NCI-H2081 treated with DMSO at 0.1 percent for 48 hours (cell line): ENCODE measurements at places on chromosomes 7 and 10.

DNA sequence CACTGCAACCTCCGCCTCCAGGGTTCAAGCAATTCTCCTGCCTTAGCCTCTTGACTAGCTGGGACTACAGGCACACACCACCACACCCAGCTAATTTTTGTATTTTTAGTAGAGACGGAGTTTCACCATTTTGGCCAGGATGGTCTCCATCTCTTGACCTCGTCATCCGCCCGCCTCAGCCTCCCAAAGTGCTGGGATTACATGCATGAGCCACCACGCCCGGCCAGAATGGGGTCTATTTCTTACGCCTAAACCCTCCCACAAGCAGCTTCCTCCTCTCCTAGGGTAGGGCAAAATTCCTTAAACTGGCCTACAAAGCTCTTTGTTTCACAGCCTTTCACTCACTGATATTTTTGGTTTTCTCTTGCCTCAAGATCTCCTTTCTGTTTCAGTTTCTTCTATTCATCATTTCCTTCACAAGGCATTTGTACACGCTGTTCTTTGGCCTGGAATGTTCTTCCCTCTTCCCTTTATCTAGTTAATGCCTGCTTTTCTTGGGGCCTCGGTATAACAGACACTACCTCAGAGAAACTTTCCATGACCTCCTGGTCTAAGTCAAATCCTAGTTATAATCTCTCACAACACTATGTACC, 6.7 kb downstream of the CPEB3 start:
- DNase-seq, result no peak

- no peak for DNase-seq
These were observed 139.8 kb upstream of the CDK13 start for GRCh38 chr7:39810204-39810642.

- DNase-seq, result no peak
These were observed 203.7 kb downstream of the SORCS1 start for GRCh38 chr10:106960812-106961211.

- no peak for DNase-seq
These were observed 342.0 kb downstream of the SDK1 start for GRCh38 chr7:3643091-3643490.

DNA sequence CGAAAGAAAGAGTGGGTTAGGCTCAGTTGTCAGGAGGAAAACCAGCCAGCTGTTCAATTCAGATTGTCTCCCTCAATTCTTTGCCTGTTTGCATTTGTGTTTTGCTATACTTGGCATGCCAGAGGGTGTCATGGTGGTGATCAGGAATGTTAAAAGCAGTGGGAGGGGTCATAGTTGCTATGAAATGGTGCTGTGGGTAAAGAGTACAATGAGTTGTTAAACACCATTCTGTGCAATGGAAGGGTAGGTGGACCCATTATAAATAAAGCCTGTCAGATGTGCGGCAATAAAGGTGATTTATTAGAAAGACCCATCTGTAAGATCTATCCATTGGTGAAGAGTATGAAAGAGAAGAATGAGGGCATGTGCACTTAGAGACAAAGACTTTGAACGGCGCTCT, 82.2 kb downstream of the MRPL32 start:
- no peak for DNase-seq

GRCh38 chr7:516606-517456, 2.8 kb downstream of the PDGFA start:
- DNase-seq, result no peak

DNA sequence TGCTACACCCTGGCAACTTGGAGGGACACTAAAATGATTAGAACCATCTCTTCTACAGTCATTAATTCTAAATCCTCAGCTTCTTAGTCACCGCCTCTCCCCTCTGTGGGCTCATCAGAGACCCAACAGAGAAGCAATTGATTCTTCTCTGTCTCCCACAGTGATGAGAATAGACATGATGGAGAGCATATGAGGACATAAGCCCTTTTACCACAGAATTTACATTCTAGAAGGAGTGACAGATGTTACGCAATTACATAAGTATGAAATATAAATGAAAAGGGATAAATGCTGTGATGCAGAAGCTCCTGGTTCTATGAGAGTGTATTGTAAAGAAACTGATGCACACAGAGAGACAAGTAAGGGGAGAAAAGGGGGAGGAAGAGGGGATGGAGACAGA, 18.1 kb upstream of the ABCB5 start:
- DNase-seq, result no peak

DNA sequence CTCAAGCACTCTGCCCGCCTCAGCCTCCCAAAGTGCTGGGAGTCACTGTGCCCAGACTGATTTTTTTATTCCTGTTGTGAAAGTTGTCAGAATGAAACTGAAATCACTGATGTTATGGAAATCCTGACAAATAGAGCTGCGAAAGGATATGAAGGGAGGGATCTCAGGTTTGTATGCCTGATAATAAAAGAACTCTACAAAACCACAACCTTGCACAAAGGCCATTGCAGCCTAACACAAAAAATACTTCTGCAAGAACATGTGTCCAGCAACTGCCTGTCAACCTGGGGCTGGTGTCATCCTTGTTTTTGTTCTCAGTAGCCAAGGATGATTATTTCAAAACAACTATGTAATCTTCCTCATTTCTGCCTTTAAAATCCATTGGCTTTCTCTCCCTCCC, 126.1 kb downstream of the NEBL start:
- no peak for DNase-seq

DNA sequence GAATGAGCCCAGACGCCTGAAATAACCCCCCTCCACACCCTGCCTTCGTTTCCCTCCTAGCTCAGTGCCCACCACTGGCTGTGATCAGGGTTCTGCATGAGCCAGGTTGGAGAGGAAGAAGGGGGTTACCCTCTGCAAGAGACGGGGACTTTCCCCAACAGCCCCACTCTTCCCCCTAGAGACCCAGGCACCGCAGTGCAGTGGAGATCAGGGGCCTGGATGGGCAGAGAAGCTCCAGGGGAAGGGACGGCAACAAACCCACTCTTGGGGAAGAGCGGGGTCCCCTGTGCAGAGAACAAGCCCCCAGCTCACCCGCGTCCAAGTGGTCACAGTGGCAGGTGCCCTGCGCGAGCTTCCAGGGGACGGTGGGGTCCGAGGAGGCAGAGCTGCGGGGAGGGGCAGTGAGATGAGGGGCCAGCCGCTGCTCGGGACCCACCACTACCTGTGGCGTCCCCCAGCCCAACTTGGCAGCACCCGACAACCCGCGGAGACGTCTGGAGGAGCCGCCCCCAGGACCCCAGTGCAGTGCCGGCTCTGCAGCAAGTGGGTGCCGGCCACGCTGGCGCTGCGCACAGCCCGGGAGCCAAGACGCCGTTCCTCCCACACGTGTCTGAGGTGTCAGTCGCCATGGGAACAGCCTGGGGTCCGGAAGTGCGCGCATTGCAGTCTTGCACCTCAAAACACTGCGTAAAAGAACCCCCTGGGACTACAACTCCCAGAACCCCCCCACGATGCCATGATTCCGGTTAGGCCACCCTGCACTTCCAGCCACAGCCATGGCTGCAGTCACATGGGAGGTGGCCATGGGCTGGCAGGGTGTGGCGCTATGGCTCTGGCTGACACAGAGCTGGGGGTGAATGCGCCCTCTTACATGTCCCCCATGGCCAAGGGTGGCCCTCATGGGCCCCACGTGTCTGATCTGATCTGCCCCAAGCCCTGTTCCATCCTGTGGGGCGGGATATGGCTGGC, 45.8 kb upstream of the WIPI2 start:
- no peak for DNase-seq

GRCh38 chr10:69914398-69915214, 112.9 kb downstream of the COL13A1 start:
- no peak for DNase-seq

GRCh38 chr7:4791101-4791737, 15.8 kb downstream of the AP5Z1 start:
- DNase-seq, result no peak

GRCh38 chr7:47721670-47722069, 139.8 kb upstream of the TNS3 start:
- DNase-seq, result no peak

GRCh38 chr10:49367600-49367999, 28.3 kb downstream of the DRGX start:
- DNase-seq, result no peak

- DNase-seq, result no peak
These were observed 39.2 kb upstream of the TUBB8 start for GRCh38 chr10:88253-88652.

DNA sequence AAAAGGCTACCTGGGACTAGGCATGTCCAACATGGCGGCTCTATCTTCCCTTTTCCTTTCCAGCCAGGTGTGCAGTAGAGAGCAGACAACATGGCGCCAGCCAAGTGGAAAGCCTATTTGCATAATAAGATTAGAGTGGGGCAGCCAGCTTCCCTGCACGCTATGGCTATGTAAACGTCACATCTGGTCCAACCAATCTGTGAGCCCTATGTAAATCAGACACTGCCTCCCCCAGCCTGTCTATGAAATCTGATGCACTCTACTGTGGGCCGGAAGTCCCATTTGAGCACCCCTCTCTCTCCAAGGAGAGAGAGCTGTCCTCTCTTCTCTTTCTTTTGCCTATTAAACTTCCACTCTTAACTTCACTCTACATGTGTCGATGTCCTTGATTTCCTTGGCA, 984.9 kb upstream of the AUTS2 start:
- no peak for DNase-seq

GRCh38 chr7:12643001-12643643, 44.3 kb upstream of the ARL4A start:
- no peak for DNase-seq

- no peak for DNase-seq
These were observed 9.0 kb upstream of the VIM start for GRCh38 chr10:17219024-17219423.

DNA sequence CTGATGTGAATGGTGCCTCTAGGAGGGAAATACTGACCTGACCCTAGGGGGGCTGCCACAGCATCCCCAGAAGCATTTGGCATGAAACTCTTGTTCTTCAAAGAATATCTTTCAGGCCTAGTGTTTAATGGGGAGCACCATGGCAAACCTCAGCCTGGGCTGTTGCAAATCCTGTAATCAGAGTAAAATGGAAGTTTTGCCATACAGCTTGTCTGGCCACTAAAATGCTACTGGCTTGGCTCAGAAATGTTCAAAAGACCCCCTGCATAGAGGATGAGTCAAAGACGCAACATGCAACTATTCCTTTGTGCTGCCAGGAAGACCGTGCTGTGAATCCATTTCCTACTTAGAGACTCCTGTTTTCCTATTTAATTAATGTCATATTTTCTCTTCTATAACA, 26.7 kb downstream of the HECW1 start:
- DNase-seq, result no peak

DNA sequence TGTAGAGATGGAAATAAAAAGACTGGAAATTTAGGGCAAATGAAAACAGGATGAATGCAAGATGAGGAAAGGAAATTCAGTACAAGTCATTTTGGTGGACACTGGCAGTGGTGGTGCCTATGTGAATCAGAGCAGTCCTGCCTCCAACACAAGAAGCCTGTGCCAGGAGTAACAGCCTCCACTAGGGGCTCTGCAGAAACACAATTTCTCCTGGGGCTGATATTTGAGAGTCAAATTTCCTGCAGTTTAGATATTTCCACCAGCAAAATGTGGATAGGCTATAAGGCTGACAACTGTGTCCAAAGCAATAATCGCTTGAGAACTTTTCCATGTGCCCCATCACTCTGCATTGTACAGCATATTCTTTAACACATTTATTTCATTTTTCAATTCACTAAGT, 4.7 kb upstream of the PLXDC2 start:
- DNase-seq, result no peak
